NCI-H1105 treated with DMSO at 0.1 percent for 48 hours (cell line): ENCODE measurements at places on chromosomes 6 and 20.

GRCh38 chr6:118708744-118709143, 57.4 kb upstream of the CEP85L start:
- no peak for DNase-seq

DNA sequence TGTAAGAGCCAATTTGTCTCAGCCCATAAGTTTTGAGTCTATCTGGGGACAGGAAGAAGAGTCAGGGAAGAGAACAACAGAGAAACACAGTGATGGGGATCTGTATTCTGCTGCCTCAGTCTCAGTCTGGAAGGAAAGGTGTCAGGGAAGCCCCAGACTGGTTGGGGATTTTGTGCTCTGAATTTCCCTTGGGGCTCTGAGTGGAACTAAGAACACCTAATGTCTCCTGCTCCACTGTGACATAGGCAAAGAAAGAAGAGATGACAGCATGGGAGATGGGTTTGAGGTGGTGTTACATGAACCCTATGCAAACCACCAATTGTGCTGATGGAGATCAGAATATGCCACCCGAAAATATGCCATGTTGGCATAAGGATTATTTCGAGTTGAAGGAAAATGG, 139.5 kb upstream of the MYLIP start:
- no peak for DNase-seq

- no peak for DNase-seq
Measured at GRCh38 chr20:48769069-48769983, 58.5 kb downstream of the PREX1 start.

DNA sequence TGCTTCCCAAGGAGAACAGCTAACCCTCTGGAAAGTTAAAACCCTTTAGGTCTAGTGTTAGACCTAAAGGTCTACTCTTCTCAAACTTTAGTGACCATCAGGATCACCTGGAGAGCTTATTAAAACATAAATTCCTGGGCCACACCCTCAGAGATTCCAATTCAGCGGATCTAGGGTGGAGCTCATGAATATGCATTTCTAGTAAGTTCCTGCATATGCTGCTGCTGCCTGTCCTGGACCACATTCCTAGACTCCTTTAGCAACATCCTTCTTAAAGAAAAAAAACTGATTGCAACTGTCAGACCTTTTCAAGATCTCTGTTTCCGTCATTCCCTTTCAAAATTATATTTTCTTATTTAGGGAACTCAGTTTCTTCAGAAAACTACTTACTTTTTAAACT, 31.2 kb downstream of the SNAP25 start:
- no peak for DNase-seq

GRCh38 chr20:33554914-33555420, 65.1 kb downstream of the CBFA2T2 start:
- peak; percentile 99 for DNase-seq

DNA sequence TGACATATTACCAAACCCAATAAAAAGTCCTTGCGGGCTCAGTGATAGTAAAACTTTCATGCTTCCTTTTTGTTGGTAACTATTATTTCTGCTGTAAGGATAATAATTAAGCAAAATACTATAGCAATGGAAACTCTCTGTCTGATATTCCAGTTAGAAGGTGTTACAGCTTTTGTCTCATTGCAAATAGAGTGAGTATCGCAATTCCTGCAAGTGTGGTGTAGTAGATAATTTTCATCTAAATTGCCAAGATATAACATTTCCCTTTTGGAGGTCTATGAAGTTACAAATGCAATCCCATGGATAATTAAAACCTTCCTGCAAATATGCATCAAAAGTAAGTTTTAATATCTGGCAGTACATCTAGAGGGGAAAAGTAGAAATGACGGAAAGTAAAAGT, 88.7 kb upstream of the CD93 start:
- no peak for DNase-seq

DNA sequence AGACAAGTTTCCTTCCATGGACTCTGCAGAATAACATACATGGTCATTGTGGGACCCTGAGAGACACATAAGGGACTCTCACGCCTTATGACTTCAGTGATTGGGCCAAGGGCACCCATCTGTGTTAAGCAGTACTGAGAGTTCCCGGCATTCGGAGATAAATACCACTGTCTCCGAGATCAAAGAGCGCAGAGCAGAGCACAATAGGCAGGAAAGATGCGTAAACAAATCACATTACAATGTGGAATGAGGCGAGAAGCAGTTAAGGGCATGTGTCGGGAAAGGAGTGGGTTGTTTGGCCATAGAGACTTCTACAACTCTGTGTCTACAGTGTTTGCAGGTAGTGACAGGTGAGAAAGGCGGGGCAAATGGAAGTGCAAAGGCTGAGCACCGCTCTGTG, 57.6 kb downstream of the NRSN1 start:
- DNase-seq = no peak

DNA sequence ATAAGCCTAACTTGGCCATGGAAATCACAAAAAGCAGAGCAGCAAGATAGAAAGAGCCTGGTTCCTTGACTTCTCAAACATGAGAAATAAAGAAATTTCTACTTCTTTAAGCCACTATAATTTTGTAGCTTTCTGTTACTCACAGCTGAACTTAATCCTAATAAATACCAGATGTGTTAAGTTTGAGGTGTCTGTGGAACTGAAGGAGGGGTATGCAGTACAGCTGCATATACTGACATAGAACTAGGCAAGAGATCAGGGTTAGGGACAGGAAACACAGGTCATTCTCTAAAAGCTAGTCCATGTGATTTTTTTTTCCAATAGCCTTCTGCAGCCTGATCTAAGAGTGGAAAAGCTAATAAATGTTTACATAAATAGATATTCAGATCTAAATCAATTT, 123.9 kb downstream of the COL12A1 start:
- DNase-seq = no peak

DNA sequence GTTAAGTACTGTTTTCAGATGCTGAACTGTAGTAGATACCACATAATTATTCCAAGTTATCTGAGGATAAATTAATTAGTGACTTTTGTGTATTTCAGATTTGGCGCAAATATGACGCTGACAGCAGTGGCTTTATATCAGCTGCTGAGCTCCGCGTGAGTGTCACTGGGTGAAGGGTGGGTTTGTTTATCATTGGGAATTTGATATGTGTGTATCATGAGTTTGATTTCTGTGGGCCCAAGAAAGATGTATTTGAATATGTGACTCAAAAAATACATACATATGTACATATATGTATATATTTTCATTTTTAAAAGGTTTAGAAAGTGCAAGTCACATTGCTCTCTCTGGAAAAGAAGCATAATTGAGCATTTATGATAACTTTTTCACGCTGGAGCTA, 17.4 kb downstream of the SCGN start:
- no peak for DNase-seq

- DNase-seq = no peak
Measured at GRCh38 chr6:163288066-163288465, 126.5 kb upstream of the QKI start.

DNA sequence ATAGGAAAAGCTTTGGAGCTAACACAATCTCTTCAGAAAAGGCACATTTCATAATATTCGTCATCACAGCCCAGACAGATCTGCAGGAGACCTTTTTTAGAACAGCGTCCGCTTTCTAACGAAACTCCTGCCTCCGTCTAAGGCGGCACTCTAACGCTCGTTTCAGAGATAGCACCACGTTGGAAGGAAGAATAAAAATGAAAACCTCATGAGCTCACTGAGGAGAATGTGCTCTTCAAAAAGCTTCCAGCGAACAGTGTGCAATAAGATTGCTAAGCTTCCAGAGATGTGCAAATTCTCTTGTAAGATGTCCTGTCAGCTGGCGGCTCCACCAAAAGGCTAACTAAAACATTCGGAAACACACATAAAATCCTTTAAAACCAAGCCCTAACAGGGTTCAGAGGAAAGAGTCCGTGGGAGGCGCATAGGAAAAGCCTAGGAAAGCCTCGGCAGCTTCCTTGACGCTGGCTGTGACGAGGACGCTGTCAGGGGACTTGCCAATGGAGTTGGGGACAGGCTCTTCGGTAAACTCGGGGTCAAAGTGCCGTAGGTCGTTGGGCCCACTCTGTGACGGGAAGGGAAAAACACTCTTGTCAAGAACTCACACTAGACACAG, 117.6 kb upstream of the SLC2A12 start:
- DNase-seq = no peak

GRCh38 chr20:43658723-43659419, 8.0 kb upstream of the MYBL2 start:
- DNase-seq = no peak

GRCh38 chr6:131645846-131646245, 8.7 kb downstream of the ENPP3 start:
- no peak for DNase-seq

DNA sequence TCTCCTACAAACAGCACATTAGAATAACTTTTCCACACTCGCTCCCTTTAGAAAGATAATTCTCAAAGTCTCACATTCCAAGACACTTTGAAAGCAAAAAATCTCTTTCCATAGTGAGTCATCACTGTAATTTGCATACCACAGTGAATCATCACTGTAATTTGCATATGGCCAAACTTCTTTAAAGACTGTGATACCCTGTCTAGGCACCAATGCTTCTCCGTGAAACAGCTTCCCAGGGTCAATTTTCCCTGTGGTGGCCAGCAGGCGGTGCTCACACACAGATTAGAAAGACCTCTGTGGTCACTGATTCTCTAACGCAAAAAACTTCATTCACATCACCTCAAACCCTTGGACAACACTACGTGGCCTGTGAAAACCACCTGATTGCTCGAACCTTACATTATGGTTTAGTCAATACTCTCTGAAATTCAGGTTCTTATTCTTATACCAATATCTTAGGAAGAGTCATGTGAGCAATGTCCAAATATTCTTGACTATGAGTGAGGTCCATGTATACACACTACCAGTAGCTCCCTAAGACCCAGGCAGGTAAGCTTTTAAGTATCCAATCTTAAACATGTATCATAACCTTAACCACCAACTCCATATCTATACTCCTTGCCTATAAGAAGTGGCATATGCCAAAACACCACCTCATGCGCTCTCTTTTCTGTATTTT, 78.5 kb upstream of the PHACTR1 start:
- peak; percentile 51 for DNase-seq

GRCh38 chr6:150634176-150634963, 34.7 kb downstream of the PLEKHG1 start:
- DNase-seq = no peak

GRCh38 chr20:63379296-63379695, 18.1 kb upstream of the CHRNA4 start:
- DNase-seq = no peak

- DNase-seq = no peak
Measured at GRCh38 chr20:48600470-48600945, 227.3 kb downstream of the PREX1 start.

- no peak for DNase-seq
Measured at GRCh38 chr20:20547221-20547875, 165.1 kb downstream of the RALGAPA2 start.

DNA sequence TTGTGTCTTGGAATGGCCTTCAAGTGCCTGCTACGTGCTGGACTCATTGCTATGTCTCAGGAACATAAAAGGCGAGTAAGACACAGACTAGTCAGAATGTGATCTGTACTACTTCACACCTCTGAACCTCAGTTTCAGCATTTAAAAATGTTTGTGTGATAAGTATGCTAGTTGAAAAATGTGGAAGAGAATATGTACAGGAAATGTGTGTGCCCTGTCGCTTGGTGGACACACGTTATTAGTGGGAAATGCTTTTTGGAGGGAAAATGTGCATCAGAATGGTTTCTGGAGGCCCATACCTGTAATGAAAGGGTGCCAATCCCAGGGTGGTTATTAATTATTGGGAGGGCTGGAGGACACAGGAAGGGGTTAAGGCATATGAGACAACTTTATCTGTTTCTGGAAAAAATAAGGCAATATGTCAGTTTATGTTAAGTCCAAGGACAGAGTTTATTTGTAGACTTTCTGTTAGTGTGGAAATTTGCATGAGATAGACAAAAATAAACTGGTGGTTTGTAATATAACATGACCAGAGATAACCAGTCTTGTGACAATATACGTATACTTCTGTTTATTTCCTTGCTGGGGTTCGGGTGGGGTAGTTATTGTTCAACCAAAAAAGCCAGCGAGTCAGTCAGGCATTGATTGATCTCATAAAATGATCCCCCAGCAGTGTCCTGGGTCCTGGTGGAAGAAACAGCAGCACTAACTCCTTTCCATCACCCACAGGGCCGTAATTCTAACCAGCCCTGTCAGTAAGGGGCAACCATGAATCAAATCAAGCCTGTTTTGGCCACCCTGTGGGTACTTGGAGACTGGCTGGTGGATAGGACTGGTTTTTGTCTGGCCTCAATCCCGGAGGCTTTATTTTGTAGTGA, 117.9 kb downstream of the JARID2 start:
- DNase-seq = no peak

GRCh38 chr6:280775-281468, 11.4 kb upstream of the DUSP22 start:
- DNase-seq = no peak

DNA sequence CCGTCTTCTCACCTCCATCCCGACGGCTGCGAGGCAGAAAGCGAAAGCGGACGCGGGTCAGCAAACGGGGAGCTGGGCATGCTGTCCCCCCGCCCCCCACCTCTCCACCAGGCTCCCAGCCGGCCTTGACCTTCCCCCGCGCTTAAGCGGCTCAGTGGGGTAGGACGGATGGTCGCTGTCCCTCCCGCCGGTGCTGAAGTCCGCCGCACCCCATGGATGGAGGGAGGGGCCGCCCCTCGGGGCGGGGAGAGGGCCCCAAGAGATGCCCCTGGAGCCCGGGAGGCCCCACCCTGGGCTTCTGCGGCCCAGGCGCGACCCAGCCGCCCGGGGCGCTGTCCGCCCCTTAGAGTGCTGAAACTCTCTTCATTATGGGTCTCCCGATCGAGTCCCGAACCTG, at the start of gene KCNB1:
KCNB1 (minus strand) TSS at position 48 of the 397 bp plus-strand sequence. CDS start 188 bp downstream, outside the sequence.
- no peak for DNase-seq

- DNase-seq = peak; percentile 54
Measured at GRCh38 chr6:84967389-84967788, 203.0 kb upstream of the TBX18 start.

- DNase-seq = no peak
Measured at GRCh38 chr20:57821935-57822334, 112.1 kb upstream of the PMEPA1 start.

- DNase-seq = no peak
Measured at GRCh38 chr20:17655865-17656479, 26.1 kb downstream of the RRBP1 start.

- DNase-seq = no peak
Measured at GRCh38 chr6:38350942-38351341, 288.8 kb downstream of the BTBD9 start.

DNA sequence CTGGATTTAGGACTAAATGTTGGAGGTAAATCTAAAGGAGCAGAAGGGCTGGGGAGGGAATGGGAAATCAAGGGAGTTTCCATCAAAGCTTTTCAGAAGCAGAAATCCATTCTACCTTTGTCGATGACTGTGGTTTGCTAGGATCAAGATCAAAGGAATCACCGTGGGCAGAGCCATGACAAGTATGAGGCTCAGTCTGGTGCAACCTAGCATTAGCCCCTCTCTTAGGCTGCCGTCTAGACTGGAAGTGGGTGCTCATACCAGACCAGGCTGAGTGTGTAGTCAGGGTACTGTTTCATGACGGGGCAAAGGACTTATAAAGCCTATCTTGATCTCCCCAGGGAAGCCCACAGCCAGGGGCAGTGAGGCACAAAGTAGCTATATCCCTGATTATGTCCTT, 120.5 kb downstream of the BMP2 start:
- no peak for DNase-seq
